ENCODE measurements at places on chromosomes 7 and 10. TPM values are rescaled to one million over a fixed set of nuclear protein-coding genes. Genes with fewer than 3 reads are reported as not detected.

ZCCHC24 gene
- total RNA-seq: 33.9 TPM

SEMA3C gene
- 111 TPM for total RNA-seq

DNA sequence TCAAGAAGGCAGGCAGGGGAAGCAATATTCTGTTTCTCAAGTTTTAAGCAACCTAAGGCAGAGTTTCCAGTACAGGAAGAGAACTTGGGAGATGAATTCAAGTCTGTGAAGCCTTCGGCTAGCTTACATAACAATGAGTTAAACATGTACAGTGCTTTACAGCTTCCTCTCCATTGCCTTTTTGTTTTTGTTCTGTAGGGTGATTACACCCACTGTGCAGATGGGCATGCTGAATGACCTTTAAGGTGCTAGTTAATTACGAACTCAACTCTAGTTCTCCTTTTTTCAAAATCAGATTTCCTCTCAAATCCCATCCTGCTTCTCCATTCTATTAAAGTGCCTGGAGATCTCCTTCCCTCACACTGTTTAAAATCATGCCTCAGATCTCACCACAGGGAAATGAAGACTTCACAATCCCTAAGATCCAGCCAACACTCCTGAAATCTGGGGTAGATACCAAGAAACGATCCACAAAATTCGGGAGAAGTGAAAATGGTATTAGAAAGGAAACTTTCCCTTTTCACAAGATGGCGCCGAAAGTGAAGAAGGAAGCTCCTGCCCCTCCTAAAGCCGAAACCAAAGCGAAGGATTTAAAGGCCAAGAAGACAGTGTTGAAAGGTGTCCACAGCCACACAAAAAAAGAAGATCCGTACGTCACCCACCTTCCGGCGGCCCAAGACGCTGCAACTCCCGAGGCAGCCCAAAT lies 16.8 kb upstream of the MSMB start:
- DNase-seq: no peak

CPN1 gene
- not detected for total RNA-seq

DNA sequence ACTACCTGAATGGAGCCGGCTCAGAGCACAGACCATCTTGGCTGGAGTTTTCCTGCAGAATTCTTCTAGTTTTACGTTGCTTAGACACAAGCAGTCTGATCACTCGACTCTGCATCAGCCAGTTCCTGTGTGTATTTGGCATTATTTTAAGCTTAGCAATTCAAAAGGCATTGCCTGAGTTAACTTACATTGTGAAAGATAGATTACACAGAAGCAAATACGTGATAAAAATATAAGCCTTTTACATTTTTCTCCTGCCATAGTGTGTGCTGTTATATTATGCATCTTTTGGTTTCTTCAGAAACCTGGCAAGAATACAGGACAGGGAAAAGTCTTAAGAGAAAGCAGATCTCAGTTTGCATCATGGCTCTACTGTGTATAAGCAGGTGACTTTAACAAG lies 98.1 kb downstream of the LRRC4 start:
- DNase-seq: no peak

NPC1L1 gene
- total RNA-seq: 0.10 TPM

Measured in ureter (tissue), 1 donor.